Left kidney (tissue), 8 donors: ENCODE measurements at places on chromosomes 2 and 18.

- no peak for DNase-seq
These were observed 278.7 kb downstream of the GULP1 start for GRCh38 chr2:188570370-188570769.

GRCh38 chr2:129761569-129762021, 217.9 kb upstream of the RAB6C start:
- DNase-seq = no peak

GRCh38 chr2:127023504-127023903, 83.5 kb downstream of the BIN1 start:
- DNase-seq = no peak

DNA sequence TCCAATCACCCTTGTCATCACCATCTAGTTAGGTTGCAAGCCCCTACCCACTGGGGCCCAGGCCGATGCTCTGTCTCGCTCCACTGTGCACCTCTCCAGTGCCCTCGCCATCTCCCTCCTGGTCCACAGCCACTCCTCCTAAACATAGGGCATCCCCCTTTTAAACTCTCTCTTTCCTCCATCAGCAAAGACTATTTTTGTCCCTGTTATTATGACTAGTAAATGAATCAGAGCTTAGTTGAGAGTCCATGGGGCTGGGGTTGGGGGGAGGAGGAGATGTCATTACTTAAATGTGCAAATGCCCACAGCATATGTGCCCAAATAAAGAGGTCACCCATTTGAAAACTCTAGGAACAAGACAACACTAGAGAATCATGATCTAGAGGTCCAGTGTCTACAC, 167.4 kb downstream of the TRABD2A start:
- no peak for DNase-seq

- no peak for DNase-seq
These were observed 72.2 kb upstream of the TMEM87B start for GRCh38 chr2:111982822-111983221.

DNA sequence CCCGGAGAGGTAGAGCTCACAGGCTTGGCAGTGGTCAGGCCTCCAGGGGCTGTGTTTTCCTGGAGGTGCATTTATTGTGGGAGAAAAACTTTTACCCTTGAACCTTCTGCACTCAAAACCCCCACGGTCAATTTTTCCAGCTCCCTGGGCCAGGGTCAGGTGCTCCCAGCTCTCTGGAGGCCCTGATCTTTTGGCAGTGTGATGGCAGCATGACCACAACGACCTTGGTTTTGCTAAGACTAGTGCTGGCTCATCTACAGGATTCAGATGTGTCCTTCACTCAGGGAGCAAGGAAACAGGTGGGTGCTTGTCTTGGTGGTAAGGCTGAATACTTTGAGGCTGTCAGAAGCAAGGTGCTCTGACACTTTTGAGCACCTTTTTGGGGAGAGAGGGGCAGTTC, 92.3 kb downstream of the CCDC93 start:
- no peak for DNase-seq

GRCh38 chr2:27174638-27175037, 25.8 kb downstream of the TCF23 start:
- DNase-seq = no peak

DNA sequence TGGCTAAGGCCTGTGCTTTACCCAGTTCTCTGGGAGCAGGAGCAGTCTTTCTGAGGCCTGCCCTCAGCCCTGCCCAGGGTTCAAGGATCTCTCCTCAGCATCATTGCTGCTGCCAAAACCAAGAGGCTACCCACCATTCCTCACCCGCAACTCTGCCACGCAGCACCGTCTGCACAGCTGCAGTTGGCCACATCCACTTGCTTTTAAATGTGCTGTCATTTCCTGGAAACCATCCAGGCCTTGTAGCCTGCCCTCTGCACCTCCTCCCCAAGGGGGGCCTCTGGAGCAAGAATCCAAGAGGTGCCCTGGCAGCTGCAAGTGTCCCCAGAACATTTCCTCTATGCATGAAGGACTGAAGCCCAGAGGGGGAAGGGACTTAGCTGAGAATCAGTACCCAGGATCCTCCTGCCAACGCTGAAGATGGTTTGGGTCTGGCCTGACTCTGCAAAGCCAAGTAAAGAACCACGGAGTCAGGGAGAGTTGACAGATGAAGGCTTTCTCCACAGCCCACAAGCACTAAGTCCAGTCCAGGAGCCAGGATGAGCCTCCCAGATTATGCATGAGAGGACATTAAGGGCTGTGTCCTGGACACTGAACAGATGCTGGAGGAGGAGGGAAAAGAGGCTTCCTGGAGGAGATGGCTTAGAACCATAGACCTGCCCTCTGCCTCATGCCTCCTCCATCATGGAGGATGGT, 14.9 kb downstream of the EMX1 start:
- DNase-seq = no peak

- peak; percentile 58 for DNase-seq
These were observed 59.0 kb upstream of the SALL3 start for GRCh38 chr18:78920456-78921138.

GRCh38 chr18:25420077-25420825, 68.3 kb upstream of the ZNF521 start:
- DNase-seq = peak; percentile 36

- no peak for DNase-seq
These were observed 57.1 kb downstream of the ZFP36L2 start for GRCh38 chr2:43169099-43169945.

- no peak for DNase-seq
These were observed 359.2 kb downstream of the GALR1 start for GRCh38 chr18:77608807-77609206.

- no peak for DNase-seq
These were observed 206.8 kb upstream of the ERBB4 start for GRCh38 chr2:212745359-212745758.

DNA sequence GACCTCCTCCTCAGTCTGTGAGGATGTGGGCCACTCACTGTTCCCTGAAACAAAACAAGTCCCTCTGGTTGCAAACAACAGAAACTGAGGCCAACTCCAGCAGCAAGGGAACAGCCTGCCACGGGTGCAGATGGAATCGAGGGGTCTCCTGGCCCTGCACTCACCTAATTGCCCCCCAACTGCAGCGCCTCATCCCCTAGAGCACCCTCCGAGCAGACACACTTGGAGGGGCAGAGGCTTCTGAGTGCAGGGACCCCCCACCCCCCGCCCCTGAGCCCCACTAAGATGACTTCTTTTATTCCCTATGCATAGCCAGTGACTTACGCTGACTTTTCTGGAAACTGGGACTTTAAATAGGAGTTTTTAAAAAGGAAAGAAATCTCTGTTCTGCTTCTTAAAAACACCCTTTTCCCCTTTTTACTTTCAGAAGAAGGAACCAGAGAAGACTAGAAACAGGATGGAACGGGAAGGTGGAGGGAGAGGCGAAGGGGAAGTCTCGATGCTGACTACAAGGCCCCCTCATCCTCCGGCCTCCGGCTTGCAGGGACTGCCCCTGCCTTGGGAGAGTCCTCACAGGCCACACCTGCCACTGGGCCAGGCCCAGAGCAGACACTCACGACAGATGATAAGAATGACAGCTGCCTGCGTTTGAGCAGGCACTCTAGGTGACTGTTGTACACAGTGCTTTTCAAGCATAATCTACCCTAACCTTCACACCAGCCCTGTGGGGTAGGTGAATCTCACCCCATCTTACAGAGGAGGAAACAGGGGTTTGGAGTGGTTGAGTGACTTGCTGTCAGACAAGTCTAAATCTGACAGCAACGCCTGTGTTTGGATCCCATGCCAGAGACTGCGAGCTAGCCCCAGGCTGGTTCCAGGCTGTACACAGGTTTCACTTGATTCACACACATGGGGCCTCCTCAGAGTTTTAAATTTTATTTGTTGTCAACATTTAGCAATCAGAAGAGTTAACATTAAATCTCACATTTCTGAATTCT, 28.2 kb upstream of the BIN1 start:
- DNase-seq = no peak

- no peak for DNase-seq
These were observed 11.0 kb upstream of the TXNDC2 start for GRCh38 chr18:9874728-9875127.

DNA sequence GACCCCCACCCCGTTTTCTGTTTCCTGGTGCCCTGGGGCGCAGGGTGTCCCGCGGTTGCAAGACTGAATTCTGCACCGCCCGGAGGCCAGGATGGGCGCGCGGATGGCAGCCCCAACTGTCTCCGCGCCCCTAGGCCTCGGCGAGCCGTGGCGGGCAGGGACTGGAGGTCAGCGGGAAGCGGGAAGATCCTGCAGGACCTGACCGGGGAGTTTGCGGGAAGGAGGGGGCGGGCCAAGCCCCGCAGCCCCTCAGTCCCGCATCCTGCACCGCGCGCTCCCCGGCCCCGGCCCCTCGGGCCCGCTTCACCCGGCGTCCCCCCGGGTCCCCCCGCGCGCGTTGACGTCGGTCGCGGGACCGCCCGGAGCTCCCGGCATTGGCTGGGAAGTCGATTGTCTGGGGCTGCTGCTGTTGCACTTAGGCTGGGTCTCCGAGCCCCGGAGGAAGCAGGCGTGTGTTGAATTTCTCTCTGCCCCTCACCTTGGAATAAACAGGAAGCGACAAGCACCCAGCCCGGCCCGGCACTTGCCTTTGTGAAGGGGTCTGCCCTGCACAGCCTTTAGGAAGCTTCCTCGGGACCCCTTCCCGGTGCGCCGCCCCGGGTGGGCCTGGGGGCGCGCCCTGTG, at the start of gene LDLRAD4:
TSS of gene LDLRAD4 (plus strand) at position 393 of the 624 bp plus-strand sequence.
- DNase-seq = peak; percentile 52

GRCh38 chr2:181324912-181325311, 132.3 kb upstream of the ITGA4 start:
- no peak for DNase-seq

DNA sequence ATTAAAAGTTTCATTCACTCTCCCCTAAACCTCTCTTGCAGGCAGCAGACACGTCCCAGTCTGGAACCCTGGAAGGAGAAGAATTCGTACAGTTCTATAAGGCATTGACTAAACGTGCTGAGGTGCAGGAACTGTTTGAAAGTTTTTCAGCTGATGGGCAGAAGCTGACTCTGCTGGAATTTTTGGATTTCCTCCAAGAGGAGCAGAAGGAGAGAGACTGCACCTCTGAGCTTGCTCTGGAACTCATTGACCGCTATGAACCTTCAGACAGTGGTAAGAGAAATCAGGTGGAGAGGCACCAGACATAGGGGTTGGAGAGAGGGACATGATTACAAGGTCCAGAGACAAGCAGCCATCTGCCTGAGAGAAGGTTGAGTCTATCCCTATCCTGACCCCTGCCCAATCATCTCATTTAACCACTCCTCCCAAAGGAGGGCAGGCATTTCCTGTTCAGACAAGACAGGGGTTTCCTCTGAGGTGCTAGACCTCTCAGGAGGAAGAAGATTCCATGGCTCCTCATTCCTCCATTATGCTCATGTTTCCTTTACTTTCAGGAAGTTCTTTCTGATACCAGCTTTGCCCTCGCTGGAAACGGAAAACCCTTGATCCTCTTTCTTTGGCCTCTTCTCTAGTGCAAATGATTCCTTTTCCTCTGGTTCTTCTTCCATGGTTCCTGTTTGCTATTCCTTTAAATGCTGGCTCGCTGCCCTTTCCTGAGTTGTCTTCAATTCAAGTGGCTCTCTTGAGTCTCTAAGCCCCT, 15.1 kb downstream of the PLCD4 start:
- DNase-seq = no peak

DNA sequence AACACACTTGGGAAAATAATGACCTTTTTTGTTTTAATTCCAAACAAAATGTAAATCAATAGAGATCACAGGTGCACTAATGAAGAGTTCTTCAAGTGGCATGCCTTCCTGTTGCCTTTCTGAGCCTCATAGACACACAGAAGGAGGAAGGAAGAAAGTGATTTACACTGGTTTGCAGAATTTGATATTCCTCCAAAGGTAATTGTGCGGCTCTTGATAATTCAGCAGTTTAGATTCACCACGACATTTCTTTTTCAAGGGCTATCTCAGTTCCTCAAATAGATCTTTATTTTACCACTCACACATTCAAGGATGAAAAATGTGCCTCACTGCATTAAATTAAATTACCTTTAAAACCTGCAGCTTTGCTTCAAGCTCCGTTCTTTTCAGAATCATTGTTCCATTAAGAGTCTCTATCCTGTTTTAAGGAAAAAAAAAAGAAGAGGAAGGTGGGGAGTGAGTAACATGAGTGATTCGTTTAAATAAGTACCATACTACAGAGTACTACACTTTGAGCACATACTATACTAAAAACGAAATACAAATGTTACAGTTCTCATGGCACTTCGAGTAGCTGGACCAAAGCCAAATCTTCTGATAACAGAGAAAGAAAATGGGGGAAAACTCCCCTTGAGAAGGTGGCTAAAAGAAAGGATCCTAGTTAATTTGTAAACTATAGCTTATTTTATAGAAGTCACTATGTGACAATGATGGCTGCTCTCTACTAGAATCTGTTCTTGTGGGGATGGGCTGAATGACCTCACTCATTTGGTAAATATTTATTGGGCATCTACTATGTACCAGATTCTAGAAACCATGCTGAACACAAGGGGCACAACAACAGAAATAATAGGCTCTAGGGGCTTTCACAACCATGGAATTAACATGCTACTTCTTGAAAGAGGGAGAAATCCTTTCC, 16.6 kb downstream of the CYTIP start:
- no peak for DNase-seq

GRCh38 chr2:30903326-30903725, 96.1 kb upstream of the CAPN13 start:
- no peak for DNase-seq

DNA sequence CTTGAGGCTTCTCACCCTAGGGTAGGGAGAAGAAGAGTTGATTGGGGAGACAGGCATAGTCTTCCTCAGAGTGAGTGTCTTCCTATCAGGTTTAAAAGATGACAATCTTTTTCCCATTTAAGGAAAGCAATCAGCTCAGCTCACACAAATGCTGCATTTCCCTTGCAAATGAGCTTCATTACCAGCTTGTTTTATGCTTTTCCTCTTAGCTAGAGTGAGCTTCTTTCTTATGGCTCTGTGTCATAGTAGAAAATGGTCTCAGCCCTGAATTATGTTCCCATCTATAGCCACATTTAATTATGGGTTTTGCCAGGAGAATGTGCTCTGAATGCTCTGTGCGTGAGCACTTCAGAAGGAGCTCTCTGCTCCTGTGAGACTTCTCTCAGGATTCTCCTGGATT, 112.8 kb upstream of the NCK2 start:
- DNase-seq = no peak
